ENCODE measurements at places on chromosomes 1 and 21.
A peak's percentile ranks its signal among the peaks of the same experiment; 100 is the strongest.

GRCh38 chr21:41961282-41961701 lies 7.5 kb upstream of the C2CD2 start:
- DNase-seq = peak; percentile 62

- DNase-seq = peak; percentile 38
These were observed 20.7 kb upstream of the S100A2 start for GRCh38 chr1:153586347-153586746.

DNA sequence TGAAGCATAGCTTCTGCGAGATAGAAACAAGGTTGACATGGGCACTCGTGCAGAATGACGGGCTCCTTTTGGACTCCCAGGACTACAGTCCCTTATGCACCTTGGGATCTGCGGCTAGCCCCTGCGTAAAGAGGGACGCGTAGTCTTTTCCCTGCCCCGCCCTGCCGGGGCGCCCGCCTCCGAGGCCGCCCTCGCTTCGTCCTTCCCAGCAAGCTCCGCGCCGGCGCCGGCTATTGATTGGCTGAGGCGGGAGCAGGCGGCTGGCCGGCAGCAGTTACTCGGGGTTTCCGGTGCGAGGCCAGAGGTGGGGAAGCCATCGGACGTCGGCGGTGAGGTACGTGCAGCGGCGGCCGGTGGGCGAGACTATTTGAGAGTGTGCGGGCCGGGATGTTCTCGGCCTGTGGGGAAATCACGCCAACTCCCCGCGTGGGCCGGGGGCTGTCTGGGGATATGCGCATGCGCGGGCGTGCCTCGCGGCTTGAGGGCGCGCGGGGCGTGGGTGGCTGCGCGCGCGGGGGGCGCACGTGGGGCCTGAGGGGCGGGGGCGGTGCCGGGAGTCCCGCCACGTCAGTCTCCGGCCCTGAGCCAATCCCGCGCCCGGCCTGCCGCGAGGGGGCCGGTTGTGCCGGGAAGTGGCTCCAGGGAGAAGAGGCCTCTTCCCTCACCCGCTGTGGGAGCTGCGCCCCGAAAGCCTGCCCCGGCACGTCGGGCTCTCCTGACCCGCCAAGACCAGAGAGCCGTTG lies at the start of gene TXLNA:
Gene TXLNA, plus strand, starts transcription at position 233 of the 743 bp plus-strand sequence. CDS start 671 bp downstream, outside the sequence.
- DNase-seq = peak; percentile 96

DNA sequence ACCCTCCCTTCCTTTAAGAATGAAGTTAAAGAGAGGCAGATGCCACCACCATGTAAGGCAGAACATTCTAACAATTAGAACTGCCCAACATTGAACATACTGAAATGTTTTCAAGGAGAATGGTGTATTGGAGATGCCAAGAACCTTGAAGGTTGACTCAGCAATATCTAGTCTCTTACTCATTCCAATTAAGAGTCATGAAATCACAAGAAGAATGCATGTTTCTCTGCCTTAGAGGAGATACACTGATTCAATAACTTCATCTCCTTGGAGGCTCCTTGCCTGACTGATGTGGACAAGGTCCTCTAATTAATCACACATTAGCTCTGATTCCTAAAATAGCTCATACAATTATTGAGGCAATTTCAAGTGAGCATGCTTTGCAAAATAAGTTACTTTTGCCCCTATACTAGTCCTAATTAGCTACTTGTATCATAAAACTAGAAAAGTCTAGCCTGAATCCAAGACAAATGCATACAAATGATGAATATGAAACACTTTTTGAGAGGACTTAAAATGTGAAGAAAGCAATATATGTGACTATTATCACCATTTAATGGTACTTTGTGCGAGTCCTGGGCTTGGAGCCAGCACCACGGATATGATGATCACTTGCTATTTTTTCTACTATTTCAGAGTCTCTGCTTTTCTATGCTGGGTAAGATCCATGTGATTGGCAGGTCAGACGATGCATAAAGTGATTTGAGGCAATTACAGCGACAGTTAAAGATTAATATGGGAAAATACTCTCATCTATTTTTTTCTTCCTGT lies 114.5 kb downstream of the DSCAM start:
- DNase-seq = no peak

DNA sequence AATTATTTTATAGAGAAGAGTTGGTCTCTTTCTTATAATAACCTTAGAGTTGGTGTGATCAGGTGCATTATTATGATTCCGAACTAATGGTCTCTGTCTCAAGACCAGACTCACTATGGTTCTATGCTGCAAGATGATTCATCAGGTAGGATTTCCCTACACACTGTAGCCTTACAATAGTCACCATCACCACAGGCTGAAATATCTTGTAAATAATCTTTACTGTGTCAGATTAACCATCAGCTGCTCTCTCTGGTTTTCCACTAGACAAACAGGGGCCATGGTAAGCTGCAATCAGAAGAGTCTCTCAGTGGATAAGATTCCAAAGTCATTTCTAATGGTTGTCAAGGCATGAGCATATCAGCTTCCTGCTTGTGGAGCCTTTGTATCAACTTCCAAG lies 4.4 kb upstream of the GBP4 start:
- no peak for DNase-seq

DNA sequence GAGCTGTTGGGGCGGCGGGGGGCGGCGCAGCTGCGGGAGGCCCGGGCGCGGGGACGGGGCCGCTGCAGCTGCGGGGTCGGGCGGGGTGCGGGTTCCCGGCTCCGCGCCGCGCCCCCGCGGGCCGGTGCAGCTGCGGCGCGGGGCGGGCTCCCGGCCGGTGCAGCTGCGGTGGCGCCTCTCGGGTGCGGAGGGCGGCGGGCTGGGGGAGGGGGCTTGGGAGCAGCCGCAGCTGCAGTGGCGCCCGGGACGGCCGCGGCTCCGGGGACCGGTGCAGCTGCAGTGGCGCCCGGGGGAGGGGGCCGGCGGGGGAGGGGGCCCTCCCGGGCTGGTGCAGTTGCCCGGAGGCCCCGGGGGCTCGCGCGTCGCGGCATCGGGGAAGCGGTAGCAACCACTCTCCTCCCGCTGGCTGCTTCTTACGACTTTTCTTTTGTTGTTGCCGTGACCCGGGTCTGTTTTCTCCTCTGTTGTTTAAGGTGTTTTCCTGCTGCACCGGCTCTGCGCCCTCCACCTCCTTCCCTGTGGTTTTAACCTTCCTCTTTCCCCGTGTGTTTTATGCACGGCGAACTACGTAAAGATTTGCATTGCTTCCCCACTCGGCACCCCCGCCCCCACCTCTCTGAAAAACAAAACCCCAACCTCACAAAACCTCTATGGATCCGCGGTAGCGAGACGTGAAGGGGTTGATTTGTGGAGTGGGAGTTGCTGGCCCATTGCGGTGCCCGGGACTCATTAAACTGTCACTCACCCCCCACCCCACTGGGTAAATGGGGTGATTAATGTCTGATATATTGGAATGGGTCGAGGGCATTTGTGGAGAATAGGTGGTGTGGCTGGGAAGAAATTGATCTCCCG lies 1.7 kb upstream of the ZBTB18 start:
- peak; percentile 68 for DNase-seq

GRCh38 chr1:6958407-6959030 lies 173.3 kb downstream of the CAMTA1 start:
- DNase-seq = peak; percentile 41

- no peak for DNase-seq
These were observed 57.8 kb downstream of the BCAR3 start for GRCh38 chr1:93623875-93624274.

- DNase-seq = peak; percentile 81
These were observed at the start of gene B4GALT2 for GRCh38 chr1:43978551-43979260. Gene B4GALT2, plus strand, starts transcription at chr1:43979210. Its CDS starts 1,951 bp downstream, at chr1:43981161.

GRCh38 chr1:224500796-224501195 lies 66.2 kb upstream of the WDR26 start:
- DNase-seq = peak; percentile 78

GRCh38 chr21:40717028-40717427 lies 129.9 kb downstream of the DSCAM start:
- peak; percentile 63 for DNase-seq

DNA sequence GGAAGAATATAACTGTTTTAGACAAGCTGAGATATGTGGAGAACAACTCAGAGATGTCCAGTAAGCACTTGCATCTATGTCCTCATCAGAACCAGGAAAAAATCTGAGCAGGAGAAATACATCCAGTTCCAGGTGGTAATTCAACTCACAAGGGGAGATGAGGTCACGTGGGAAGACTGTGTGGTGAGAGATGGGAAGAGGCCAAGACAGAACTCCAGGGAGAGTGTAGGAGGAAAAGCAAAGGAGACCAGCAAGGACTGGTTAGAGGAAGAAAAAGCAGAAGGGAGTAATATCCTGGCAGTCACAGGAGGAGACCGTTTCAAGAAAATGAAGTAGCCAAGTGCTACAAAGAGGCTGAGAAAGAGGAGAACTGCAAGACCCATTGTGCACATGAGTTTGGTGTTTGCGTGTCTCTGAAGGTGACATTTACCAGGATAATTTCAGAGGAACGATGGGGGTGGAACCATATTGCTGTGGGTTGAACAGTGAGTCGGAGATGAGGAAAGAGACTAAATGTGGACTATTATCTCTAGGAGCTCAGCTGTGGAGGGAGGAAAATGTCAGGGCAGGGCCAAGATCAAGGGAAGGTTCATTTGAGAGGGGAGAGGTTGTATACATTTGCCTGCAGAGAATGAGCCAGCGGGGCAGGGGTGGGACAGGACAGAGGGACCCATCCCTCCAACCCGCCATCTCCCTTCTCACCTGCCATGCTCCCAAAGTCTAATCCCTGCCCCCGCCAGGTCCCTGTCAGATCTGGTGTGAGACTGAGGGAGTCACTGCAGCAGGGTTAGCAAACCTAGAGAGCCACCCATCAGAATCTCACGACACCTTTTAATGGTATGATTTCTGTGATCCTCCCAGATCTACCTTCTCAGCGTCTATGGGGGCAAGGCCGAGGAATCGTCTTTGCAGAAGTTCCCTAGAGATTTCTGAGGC lies 24.9 kb downstream of the SUSD4 start:
- DNase-seq = peak; percentile 26

DNA sequence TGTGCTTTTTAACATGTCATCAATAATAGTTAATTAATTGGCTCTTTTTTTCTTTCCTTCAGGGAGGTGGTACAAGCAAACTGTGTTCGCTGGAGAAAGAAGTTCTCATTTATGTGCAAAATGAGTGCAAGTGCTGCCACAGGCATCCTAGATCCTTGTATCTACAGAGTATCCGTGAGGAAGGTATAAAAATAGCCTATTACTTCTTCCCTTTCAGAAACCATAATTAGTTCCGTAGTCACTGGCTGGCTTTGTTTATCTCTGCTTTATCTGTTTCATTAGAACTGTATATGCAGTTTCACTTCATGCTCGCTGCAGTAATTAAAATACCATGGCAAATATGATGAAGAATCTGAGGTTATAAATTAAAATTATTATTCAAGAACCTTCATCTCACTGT lies 40.6 kb downstream of the EEIG2 start:
- DNase-seq = no peak

DNA sequence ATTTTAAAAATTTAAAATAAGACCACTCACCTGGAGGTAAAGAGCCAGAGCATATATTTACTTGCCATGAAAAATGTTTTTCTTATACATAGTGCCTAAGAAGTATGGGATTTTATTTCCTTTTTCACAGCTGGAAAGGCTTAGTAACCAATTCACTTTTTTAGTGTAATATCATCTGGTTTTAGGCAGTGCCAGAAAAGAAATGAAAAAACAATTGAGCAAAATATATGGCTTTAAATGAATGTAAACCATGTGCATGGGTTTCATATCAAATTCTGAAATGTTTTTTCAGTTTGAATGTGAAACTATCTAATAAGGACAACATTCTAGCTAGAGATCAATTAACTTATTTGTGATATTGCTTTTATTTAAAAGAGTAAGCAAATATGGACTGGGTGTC lies 672.4 kb upstream of the ADAMTS5 start:
- DNase-seq = no peak

DNA sequence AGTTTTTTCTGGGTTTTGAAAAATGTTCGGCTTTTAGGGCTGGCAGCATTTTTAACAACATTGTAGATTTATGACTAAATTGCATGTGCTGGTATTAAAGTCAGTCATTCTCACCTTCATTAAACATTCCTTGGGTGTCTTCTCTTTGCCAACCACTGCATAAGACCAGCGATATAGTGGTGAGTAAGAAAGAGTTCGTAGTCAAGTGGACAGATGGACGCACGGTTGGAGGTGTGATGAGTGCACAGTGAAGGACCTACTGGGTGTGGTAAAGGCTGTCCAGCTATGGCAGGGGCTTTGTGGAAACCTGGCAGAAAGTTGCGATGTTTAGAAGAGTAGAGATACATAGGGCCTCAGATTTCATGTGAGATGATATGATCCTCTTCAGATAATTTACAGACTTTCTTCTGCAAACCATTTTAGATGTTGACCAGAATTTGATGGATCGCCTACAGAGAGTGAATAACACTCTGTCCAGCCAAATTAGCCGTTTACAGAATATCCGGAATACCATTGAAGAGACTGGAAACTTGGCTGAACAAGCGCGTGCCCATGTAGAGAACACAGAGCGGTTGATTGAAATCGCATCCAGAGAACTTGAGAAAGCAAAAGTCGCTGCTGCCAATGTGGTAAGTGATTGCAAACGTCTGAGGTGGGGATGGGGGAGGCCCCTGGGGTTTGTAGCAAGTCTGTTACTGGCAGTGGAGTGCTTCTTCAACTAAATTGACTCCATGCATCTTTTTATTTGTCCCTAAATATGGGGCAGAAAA lies 56.0 kb upstream of the LAMC2 start:
- DNase-seq = no peak

GRCh38 chr1:89608319-89608983 lies 24.5 kb upstream of the LRRC8C start:
- DNase-seq = peak; percentile 25

DNA sequence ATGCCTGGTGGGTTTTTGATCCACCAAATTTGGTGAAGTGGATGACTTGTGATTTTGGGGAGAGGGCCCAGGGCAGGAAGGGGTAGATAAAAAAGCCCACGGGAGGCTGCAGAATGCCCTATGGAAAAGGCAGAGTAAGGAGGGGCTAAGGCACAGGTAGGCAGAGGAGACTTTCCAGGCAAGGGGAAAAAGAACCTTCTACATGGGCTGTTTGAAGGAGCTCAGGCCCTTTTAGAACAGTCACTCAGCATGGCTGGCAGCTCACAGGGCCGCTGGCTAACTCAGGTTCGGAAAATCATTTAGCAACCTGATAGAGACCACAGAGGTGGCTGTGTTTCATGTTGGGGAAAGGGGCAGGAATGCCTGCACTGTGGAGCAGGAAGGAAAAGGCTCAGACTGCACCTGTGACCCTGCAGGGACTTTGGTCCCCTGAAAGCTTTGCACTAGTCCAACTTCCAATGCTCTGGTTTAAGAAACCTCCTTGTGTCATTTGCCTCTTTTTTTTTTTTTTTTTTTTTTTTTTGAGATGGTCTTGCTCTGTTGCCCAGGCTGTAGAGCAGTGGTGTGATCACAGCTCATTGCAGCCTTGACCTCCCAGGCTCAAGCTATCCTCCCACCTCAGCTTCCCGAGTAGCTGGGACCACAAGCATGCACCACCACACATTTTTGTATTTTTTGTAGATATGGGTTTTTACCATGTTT lies 58.5 kb upstream of the ENAH start:
- no peak for DNase-seq

- DNase-seq = peak; percentile 86
These were observed 44.5 kb upstream of the CRNN start for GRCh38 chr1:152458384-152459185.

- DNase-seq = no peak
These were observed 150.3 kb downstream of the PTGER3 start for GRCh38 chr1:70897273-70897672.

- DNase-seq = no peak
These were observed 21.9 kb upstream of the TRIM67 start for GRCh38 chr1:231139659-231140654.

Data from NCI-H82 (cell line).